ENCODE measurements at places on chromosomes 12 and 14.

DNA sequence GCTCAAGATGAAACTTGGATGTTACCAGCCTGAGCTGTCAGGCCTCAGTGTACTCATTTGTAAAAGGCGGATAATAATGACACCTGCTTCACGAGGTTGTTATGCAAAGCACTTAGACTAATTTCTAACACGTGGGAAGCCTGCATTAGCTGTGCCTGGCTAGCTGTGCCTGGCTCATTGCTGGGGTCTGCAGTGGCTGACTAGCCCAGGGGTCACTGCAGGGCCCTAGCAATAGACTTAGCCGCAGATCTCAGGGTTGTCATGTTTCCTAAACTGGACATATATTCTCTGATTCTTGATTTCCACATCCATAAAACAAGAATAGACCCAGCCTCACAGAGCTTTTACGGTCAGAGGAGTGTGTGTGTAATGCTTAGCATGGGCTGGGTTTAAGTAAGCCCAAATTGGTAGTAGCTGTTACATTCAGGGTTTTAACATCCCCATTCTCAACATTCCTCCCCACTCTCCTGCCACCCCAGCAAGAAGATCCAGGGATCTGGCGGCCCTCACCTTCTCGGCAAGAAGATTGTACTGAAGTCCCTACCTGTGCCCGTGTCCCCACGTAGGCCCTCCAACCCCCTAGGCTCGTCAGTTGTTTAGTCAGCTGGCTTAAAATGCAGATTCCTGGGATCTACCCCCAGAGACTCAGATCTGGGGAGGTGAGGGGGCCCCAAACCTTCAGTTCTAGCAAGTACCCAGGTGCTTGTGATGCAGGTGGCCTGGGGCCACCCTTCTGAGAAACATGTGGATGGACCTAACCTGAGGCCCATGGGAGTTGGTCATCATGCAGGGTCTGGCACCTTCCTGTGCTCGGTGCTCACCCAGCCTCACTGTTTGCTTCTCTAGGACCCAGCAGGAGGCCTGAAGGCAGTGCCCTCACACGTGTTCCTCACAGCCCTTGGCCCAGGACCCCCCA is 8.6 kb downstream of the NR4A1 start:
- no peak for DNase-seq

DNA sequence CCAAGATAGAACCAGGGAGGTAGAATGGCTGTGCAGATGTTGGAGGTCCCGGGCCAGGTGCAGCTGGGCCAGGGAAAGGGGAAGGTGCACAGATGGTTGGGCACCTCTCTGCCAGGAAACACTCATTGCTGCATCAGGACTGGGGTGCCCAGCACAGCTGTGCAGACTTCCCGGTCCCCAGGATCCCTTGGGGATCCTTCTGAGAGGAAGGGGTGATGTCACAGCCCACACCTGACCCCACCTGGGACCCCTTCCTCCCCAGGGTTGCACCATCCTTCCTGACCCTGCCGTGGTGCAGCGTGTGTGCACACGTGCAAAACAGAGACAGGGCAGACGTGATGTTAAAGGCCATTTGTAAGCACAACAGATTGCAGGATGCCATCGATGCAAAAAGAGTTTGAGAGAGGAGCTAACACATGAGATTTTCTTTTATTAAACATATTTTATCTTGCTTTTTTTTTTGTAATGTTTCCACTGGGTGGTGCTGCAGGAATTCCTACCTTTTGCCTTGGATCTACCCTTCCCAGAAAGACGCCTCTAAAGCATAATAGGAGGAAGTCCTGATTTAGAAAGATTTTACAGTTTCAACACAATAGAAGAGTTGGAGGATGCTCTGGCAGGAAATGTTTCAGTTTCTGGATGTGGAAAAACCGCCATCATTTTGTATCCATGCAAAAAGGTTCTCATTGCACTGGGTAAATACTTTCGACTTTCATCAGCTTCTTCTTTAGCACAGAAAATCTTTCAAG is 14.8 kb downstream of the ELK3 start:
- no peak for DNase-seq

DNA sequence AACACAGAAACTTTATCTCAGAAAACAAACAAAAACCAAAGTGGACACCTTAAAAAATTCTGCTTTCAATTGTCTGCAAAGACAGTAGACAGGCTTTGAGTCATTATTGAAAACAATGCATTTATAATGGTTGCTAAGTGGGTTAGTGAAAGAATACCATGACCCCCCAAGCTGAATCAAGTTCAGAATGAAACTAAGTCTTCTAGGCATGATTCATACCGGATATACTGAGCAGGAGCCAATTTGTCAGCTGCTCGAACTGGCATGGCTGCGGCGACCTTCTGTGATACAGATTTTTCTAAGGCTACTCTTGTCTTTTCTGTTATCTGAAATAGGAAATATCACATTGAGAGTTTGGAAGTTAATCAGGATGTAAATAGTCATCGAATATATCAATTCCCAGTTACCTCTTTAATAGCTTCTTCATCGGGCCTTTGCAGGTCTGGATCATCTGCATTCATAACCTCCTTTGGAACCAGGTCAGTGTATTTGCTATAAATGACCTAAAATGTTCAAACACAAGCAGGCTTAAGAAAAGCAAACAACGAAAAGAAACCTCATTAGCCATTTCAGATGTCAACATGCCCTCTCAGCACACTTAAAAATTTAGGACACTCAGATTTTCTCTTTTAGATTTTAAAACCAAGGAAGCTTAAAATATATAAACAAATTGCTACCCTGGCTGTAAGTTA is 22.3 kb downstream of the SNW1 start:
- no peak for DNase-seq

GRCh38 chr12:98736352-98737321 is 91.5 kb downstream of the APAF1 start:
- no peak for DNase-seq

All from NK-92 treated with Interleukin-12 subunit alpha and Interleukin-12 subunit beta, amount 100 ng/mL, for 24 hours (cell line).